Stimulated activated CD8-positive, alpha-beta memory T cell treated with anti-CD3 and anti-CD28 coated beads, Interleukin-7, amount 100 ng/mL, for 1 hour (primary cell): ENCODE measurements at places on chromosomes 2 and 18.

DNA sequence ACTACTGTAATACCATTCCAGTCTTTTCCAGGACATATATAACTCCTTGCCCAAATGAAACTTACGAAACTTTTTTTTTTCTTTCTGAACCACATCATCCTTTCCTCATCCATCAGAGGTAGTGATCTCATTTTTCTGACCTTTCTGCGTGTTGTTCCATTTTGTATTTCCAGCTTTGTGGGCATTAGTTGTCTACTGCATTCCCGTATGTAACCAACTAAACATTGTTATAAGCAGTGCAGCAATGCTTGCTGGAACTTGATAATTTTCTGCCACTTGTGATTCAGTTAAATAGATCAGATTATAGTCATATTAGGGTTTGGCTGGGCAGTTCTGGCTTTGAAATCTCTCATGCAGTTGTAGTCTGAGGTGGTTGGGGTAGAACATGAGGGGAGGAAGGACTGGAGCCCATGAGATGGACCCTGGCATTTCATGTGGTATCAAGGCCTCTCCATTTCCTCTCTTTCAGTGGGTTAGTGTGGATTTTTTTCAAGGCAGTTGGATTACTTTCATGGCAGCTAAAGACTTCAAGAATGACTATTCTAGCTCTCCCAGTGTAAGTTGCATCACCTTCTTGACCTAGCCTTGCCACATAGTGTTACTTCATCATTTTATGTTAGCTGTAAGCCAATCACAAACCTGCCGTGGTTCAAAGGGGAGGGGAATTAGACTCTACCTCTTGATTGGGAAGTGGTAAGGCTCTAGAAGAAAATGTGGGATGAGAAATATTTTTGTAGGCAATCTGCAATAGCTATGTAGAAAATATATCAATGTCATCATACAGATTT, 80.5 kb downstream of the EHBP1 start:
- no peak for DNase-seq

GRCh38 chr2:43128559-43128955, 97.8 kb downstream of the ZFP36L2 start:
- DNase-seq, result no peak

DNA sequence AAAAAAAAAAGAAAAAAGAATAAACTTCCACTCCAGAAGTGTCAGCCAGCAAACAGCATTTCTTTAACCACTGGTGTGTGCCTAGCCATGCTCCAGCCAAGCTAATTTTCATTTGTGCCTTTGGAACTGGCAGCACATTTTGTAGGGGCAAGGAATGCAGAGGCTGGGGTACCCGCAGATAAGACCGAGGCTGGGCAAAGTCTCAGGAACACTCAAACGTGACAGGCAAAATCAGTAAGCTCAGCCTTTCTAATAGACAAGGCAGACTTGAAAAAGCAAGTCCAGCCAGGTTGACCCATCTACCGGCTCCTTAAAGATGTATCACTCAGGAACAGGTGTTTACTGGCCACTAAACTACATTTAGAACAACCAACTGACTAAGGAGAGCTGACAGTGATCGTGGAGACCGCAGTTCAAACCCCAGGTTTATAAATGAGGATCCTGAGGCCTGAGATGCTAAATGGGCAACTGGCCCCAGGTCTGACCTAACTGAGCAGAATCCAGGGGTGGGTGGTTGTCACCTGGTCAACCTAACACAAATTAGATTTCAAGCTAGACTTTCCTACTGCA, 16.7 kb downstream of the NFE2L2 start:
- no peak for DNase-seq

DNA sequence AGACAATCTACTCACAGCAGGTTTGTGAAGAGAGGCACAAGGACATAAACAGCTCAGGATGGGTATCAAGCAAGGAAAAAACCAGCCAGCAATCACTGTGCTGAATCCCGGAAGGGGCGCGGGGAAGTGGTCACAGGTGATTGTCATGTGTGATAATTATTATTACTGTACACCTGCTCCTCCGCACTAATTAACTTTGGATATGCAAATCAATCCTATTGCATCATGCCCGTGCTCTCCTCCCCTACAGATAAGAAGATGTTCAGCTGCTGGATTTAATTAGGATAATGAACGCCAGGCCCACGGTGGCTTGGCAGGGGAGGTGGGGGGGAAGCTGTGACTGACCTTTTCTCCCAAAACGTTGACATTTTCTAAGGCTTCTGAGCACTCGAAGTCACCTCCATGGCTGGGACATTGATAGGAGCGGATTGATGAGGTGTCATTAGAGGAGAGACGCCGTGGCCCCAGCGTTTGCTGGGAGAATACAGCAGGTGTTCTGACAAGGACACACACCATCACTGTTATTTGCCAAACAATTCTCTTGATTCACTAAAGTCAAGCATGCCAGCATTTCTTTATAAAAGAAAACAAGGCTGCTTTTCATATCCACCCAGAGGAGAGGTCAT, 160.3 kb upstream of the VRK2 start:
- DNase-seq, result no peak

DNA sequence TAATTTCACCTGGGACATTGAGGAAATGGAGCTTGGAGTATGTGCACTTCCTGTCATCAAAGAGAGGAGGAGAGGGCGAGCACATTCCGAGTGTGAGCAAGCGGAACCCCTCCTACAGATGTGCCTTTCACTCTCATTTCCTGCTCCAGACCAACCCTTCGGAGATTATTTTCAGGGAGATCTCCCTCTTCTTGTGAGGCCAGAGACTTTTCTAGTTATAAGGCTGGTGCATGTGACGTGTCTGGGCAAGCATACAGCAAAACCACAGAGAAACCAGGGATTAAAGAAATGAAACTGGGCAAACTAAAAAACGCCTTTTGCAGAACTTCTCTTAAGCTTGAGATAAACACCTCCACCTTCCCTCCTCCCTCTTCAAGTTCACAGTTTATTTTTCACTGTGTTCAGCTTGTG, 409.2 kb upstream of the TCF4 start:
- no peak for DNase-seq

DNA sequence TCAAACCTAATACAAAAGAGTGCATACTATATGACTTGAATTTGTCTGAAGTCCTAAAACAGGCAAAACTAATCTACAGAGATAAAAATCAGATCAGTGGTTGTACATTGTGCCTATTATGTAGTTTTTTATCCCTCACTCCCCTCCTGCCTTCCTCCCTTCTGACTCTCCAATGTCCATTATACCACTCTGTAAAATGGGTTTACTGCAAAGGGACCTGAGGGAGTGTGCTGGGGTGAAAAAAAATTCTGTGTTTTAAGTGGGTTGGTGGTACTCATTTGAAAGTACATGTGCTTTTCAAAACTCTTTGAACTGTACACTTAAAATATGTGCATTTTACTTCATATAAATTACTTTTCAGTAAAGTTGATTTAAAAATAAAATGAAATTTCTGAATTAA, 89.0 kb upstream of the UBE2E3 start:
- no peak for DNase-seq

DNA sequence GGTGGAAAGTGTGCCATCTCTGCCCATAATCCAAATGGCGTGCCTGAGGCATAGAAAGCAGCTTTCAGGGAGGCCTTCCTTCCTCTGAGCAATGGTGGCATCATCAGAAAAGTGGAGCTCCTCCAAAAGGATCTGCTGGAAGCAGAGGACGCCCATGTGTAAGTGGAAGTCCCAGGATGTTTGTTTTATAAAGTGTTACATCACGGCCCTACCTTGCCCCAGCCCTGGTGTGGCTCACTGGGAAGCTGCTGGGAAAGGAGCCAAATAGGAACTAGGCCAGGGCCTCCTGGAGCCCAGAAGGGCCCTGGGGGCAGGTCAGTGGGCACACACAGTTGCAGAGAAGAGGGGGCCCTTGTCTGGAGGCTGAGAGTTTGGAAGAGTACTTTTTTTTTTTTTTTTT, 4.2 kb upstream of the ODC1 start:
- no peak for DNase-seq

DNA sequence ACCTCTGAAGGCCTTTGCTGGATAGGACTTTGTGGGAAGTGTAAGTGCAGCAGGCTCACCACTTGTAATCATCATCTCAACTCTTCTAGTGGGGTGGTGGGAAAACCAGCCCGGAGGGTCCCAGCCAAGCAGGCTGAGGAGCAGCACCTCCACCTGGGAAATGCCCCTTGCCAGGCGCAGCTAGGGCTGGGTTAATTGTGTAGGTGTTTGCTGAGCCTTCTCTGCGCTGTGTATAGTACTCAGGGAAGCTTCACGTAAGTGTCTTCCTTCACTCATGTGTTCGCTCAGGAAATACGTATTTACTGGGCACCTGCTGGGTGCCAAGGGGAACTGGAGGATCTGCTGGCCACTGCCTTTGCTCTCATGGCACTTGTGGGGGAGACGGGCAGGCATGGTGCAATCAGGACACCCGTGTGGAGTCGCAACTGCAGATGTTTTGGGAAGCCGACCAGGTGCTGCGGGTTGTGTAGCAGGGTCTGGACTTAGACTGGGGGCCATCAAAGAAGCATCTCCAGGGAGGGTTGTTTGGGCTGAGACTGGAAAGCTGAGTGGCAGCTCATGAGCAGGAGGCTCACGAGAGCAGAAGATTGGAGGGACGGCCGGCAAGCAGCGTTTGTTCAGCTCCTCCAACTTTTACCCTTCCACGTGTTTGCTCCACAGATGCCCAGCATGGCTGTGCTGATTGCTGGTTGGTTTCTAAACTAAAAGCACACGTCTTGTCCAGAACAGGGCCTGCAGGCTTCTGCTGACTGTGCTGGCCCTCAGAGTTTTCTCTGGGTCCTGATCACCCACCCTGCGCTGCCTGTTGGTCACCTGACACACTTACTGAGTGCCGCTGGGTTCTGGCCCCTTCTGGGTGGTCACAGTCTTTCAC, 164.6 kb downstream of the LDLRAD4 start:
- no peak for DNase-seq

GRCh38 chr2:113305146-113305545, 26.4 kb upstream of the PAX8 start:
- no peak for DNase-seq

DNA sequence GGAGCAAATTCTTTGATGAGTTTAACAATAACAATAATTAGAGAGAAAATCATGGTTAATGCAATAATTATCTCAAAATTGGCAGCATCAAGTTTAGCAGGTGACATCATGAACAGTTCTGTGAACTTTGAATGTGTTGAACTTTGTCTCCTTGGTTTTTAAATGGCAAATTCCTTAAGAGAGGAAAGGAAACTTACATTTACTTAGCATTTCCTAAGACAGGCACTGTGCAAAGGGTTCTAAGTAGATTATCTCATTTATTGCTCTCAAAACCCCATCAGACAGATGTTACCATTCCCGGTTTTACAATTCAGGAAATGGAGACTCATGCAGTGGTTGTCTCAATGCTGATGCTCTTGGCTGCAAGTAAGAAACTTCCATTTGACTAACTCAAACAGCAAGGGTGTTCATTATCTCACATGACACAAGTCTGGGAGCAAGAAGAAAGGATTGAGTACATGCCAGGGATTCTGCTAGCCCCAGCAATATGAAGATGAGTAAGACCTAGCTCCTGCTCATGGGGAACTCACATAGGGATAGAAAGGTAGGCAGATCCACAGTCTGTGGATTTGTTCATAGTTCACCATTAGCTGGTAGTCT, 81.3 kb upstream of the ITGA6 start:
- DNase-seq, result no peak

- DNase-seq, result no peak
Measured at GRCh38 chr2:167595839-167596471, 651.4 kb downstream of the STK39 start.

GRCh38 chr2:97769711-97770110, 56.3 kb downstream of the ZAP70 start:
- no peak for DNase-seq

GRCh38 chr2:44321360-44321759, 39.9 kb downstream of the PREPL start:
- DNase-seq, result no peak

GRCh38 chr2:25845843-25846505, 32.3 kb downstream of the ASXL2 start:
- DNase-seq, result no peak

- DNase-seq, result no peak
Measured at GRCh38 chr2:148565272-148565894, 79.2 kb upstream of the EPC2 start.

DNA sequence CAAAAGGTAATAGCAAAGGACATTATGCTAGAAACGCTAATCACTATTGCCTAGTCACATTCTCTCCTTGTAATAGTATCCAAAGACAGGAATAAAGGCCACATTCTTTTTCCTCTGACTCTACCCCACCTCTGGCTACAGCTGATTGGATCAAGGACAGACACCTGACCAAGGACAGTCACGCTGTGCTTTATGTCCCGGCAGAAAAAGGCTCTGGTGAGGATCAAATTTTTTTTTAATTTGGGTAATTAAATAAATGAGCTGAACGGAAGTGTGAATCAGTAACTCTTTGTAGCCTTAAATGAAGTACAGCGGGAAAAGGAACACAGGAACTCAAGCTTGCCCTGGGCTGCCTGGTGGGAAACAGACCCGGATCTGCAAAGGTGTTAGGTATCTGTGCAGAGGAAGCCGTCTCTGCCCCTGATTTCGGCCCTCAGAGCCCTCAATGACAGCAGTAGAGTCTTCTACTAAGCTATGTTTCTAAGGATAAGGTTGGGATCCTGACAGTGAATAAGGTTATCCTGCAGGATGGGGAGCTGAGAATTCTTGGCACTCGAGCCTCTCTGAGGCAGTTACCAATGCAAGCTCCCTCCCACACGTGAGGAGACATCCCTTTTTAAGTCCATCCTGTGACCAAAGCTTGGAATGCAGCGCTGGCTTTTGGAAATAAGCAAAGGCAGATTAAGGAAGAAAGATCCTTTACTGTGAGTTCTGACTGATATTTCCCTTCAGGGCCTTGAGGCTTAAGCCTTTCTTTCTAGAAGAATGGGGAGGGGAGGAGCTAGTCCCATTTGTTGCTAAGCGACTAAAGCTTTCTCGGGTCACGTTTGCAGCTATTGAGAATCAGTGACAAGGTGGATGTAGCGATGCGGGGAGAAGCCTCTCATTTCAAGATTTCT, 37.8 kb upstream of the IKZF2 start:
- no peak for DNase-seq

DNA sequence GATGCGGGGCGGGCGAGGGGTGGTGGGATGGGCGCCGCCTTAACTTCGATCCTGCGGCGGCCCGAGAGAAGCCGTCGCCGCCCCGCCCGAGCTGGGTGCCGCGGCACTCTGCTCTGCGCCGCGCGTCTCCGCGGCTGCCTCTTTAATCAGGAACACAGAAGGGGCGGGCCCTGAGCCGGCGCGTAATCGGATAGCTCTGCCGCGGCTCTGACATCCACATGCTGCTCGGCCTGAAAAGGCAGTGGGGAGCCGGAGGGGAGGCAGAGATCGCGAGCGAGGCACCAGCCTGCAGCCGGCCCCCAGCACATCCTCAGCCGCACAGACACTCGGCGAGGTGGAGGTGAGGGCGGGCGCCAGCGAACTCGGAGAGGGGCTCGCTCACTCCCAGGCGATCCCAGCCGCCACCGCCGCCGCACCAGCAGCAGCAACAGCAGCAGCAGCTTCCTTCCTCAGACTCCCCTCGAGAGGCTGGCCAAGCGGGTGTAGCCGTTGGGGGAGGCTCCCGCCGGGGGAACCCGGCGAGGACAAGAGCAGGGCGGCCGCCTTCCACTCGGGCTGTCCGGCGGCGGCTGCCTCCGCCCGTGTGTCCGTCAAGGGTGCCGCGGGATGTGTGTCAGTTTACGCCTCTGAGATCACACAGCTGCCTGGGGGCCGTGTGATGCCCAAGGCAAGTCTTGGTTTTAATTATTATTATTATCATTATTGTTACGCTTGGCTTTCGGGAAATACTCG, at the start of gene NRP2:
Gene NRP2 (plus strand): TSS at position 263 of the 732 bp plus-strand sequence. CDS start 790 bp downstream, outside the sequence.
- no peak for DNase-seq
